Activated CD4-positive, alpha-beta T cell treated with anti-CD3 and anti-CD28 coated beads, Interleukin-2, amount 10 ng/mL, durations not matched to agents 24 days and 14 days (primary cell): ENCODE measurements at places on chromosomes 2 and 18. TPM values are rescaled to one million over a fixed set of nuclear protein-coding genes. Genes with fewer than 3 reads are reported as not detected.

GRCh38 chr2:32061973-32062861, 1.1 kb upstream of the SPAST start:
- peaks cover 21% of the 10 kb centered on the region for H3K4me1 ChIP-seq
- peaks cover 8% of the 10 kb centered on the region for H3K36me3 ChIP-seq
- peak; percentile 68 for DNase-seq
- peaks cover 2% of the 10 kb centered on the region for H3K27me3 ChIP-seq
- H3K4me3 ChIP-seq, result peak overlapping the region; percentile 97

GRCh38 chr2:238250896-238251295, 11.1 kb upstream of the HES6 start:
- no peak for DNase-seq
- H3K36me3 ChIP-seq, result peaks cover 39% of the 10 kb centered on the region
- H3K27me3 ChIP-seq, result no peaks in the 10 kb centered on the region
- no peak overlapping the region for H3K4me3 ChIP-seq
- H3K27ac ChIP-seq, result no peak overlapping the region

Gene BOLL
- not detected in 2 replicates for total RNA-seq

DNA sequence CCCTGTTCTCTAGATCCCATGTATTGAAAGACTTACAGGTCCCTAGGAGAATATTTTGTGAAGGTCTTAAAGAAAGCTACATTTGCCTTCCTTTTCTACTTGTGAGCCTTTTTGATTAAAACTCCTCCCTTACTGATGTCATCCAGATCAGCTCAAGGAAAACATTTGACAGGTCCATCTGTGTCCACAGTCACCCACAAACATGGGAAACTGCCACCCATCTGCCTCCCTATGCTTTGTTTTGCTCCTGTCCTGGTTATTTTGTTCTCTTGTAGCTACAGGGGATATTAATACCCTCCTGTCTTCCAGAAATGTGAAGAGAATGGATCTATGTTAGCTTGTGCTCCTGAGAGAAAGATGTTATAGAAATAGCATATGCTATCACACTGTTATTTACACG, 203.6 kb upstream of the GALNT5 start:
- no peaks in the 10 kb centered on the region for H3K36me3 ChIP-seq
- no peak for DNase-seq
- H3K4me3 ChIP-seq, result no peak overlapping the region
- H3K27ac ChIP-seq, result no peak overlapping the region
- peaks cover 10% of the 10 kb centered on the region for H3K27me3 ChIP-seq
- H3K4me1 ChIP-seq, result no peaks in the 10 kb centered on the region

GRCh38 chr2:145460112-145460511, 940.2 kb upstream of the ZEB2 start:
- no peak overlapping the region for H3K27ac ChIP-seq
- H3K4me3 ChIP-seq, result no peak overlapping the region
- no peaks in the 10 kb centered on the region for H3K36me3 ChIP-seq

Gene CIB4
- total RNA-seq, result not detected in 2 replicates

DNA sequence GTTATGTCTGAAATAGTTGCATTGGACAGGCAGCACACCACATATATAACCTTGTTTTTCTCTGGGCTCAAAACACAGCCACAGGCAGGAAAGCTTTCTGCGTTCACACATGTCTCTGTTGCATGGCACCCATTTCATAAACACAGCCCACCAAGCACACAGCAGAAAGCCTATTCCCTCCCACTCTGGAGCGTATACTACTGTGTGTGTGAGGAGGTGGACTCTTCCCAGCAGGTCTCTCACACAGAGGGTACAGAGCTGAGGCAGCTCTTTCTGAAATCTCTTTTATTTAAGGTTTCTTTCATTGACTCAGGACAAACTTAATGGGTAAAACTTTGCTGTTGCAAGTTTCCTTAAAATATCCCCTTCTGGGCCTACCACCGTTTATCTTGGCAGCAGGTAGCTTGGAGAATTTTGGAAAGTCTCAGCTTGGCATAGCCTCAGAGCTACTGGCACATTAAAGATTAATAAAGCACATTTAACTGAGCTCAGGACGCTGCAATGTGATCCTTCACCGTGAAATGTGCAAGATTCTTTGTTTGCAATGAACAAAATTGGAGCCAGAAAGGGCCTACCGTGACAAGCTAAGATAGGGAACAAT, 105.1 kb upstream of the NCKAP5 start:
- DNase-seq, result no peak
- peaks cover 2% of the 10 kb centered on the region for H3K27me3 ChIP-seq
- H3K36me3 ChIP-seq, result no peaks in the 10 kb centered on the region
- no peak overlapping the region for H3K27ac ChIP-seq
